ENCODE measurements at places on chromosomes 6 and 20.

DNA sequence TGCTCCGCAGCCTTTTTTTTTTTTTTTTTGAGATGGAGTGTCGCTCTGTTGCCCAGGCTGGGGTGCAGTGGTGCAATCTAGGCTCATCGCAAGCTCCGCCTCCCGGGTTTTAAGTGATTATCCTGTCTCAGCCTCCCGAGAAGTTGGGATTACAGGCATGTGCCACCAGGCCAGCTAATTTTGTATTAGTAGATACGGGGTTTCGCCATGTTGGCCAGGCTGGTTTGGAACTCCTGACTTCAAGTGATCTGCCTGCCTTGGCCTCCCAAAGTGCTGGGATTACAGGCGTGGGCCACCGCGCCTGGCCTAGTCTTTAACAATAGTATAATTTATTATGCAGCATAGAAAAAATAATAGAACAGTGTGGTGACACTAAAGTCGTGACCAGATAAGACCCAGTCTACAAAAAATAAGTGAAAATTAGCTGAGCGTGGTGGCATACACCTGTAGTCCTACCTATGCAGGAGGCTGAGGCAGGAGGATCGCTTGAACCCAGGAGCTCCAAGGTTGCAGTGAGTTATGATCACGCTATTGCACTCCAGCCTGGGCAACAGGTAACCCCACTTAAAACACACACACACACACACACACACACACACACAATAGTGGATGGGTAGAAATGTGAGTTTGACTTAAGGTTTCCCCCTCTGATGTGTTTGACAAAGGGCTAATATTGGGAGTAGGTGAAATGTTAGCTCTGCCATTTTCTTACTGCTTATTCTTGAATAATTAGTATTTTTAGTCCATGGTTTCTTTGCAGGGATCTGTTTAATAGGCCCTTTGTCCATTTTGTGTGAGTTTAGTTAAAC lies 6.5 kb downstream of the PIM1 start:
- DNase-seq: no peak

DNA sequence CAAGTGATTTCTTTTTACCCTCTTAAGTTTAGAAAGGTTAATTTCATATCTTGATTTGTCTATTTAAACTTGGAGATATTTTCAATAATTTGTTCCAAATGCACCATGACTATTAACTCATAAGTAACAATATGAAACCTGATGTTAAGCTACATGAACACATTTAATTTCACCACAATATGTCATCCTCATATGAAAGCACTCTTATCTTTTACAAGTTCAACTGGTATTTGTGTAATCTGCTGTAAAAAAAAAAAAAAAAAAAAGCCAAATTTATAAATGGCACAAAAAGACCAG lies 110.4 kb downstream of the HFE start:
- no peak for DNase-seq

DNA sequence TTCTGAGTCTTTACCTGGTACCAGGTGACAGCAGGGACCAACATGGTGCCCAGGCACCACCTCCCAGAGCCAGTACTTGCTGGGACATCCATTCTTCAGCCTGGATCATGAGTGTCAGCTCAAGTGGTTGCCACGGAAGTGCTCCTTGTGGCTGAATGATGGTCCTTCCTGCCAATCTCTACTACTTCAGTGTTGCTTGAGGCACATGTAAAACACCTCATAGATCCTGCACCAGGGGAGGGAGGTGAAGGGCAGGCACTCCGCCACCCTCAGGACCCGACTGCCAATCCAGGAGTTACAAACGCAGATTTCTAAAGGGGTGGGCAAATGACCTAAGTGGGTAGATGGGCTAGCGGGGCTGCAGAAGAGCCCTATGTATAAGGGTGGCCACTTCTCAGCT lies 226.0 kb downstream of the PREX1 start:
- DNase-seq: no peak

DNA sequence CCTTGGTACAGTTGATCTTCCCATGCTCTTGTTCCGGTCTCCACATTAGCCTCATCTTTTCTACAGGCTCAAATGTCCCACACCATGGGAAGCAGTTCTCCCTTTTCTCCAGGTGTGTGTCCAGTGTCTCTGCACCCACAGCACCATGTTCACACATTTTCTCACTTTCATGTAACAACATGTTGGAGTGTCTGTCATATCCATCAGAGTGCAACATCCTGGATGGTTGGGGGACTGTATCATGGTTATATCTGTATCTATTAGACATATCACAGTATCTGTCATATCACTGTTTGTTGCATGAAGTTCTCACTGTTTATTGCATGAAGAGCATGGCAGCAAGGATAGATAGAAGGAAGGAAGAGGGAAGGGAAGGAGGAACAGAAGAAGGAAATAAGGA lies 635.6 kb downstream of the EPM2A start:
- DNase-seq: no peak

- DNase-seq: no peak
Measured at GRCh38 chr6:129893640-129894039, 32.5 kb upstream of the TMEM244 start.

DNA sequence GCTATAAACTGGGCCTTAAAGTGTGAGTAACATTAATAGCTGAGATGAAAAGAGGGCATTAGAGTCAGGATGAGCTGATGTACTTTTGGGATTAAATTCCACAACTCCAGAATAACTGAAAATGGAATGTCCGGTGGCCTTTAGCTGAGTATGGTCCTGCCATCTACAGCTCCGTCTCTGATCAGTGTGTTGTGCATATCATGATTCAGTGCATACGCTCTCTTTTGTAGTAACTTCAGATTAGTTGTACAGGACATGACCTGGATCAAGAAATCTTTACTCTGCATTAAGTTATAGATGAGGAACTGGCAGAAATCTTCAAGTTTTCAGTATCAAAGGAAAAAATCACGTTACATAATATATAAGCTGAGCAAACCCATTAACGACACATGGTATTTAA lies 92.4 kb downstream of the MTFR2 start:
- DNase-seq: no peak

- no peak for DNase-seq
Measured at GRCh38 chr6:157981132-157981394, 600 bp upstream of the SYNJ2 start.

GRCh38 chr6:163226181-163226835 lies 188.2 kb upstream of the QKI start:
- DNase-seq: no peak

DNA sequence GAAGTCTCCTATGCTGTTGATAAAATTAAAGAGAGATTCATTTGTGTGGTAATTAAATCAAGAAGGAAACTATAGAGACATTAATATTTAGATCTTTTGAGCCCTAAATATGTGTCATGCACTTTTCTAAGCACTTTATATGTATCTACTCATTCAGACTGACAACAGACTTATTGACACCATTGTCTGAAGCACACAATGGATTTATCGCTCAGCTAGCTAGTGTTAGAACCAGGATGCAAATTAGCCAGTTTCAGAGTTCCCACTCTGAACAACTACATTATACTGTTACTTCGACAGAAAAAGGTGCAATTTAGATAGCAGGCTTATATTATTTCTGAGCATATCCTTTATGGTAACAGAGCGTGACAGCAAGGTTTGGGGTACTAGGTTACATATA lies 27.7 kb upstream of the KIAA0408 start:
- no peak for DNase-seq

DNA sequence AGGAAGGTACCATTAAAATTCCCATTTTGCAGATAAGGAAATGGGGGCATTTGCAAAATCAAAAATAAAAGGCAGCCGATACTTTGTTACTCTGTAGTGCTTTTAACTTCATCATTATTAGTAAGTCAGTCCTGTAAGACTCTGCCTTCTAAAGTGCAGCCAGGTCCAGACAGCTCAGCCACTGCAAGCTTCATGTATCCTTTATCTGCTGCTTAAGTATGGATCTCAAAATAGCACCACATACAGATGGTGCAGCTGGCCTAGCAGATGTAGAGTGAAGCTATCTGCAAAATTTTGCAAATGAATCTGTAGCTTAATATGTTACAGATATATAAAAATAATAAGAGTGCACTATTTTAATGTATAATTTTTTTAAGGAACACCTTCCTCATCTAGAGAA lies 53.4 kb downstream of the NUS1 start:
- DNase-seq: no peak

GRCh38 chr6:4747588-4747987 lies 28.6 kb upstream of the CDYL start:
- no peak for DNase-seq

- DNase-seq: no peak
Measured at GRCh38 chr20:47861116-47861515, 75.8 kb upstream of the SULF2 start.

DNA sequence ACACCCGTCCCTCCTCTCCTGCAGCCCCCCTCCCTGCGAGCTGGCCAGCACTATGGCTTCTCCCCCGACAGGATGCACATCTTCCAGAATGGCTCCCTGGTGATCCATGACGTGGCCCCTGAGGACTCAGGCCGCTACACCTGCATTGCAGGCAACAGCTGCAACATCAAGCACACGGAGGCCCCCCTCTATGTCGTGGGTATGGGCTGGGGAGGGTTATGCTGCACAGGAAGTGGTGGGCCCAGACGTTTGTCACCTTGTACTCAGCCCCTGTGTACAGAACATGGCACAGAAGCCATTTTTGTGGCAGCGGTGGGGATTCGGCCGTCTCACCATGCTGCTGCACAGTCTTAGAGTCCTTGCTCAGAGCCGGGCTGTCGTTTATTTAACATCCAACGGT lies 29.0 kb upstream of the SRF start:
- DNase-seq: no peak

GRCh38 chr6:139152892-139153271 lies 18.0 kb downstream of the HECA start:
- no peak for DNase-seq

DNA sequence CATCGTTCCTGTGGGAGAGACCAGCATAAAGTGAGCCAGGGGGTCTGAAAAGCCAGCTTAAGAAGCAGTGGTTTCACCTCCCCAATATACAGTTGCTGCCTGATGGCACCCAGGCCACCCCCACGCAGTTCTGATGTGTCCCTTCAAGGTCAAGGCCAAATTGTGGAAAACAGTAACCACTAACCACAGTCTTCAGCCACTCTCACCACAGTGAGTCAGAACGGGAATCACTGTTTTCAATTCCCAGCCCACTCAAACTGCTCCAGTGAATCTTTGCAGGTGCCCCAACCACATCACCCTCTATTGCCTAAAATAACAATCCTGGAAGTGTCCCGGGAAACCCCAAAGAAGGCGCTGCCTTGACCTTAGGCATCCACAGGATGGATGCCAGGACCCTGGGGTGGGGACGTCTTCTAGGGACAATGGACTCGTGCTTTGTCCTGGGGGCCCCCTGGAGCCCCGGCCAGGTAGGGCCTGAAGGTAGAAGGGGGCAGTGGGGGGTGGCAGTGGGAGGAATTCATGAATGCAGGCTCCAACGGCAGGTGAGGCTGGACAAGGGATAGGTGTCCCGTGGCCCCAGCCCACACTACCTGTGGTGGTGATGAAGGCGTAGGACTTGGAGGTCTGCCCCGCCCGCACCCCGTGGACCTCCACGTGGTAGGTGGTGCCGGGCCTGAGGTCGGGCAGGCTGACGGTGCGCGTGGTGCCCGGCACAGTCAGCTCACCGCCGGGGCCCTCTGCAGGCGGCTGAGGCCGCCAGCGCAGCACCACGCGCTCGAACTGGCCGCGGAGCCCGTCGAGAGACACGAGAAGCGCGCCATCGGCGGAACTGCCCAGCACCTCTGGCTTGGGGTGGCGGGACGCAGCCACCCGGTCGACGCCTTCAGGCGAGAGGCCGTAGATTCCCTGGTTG lies 22.2 kb downstream of the TNXB start:
- peak; percentile 42 for DNase-seq

GRCh38 chr6:105920071-105920470 lies 166.1 kb upstream of the PRDM1 start:
- DNase-seq: no peak

- no peak for DNase-seq
Measured at GRCh38 chr20:25398376-25399036, 7.9 kb upstream of the ABHD12 start.

DNA sequence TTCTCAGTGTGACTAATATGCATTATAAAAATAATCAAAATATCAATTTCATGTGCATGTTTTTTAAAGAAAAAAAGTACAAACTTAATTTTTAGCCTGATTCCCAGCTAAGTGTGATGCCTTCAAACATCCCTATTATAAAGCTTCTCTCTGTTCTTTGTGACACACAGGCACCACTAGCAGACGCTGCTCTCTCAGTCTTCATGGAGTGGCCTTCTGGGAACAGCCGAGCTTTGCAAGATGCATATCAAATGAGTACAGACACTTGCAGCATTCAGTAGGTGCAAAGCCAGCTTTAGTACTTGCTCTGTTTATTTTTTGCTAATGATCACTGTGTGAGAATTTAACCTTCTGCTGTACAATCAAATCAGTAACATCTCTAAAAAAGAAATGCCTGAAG lies 340.0 kb downstream of the ADGRB3 start:
- peak; percentile 46 for DNase-seq

DNA sequence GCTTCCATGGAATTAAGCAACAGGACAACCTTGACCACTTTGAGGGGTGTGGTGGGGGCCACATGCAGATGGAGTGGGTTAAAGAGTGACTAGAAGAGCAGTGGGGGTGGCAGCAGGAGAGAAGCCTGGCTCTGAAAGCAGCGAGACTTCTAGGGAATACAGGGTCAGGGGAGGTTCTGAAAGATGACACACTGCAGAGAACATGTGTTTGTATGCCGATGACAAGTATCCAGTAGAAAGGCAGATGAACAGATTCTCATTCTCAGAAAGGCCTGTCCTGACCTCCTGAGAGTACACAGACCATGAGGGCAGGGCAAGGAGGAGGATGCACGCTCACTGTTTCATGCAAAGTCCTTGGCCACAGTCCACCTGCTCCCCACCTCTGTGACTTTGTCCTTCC lies 2.9 kb downstream of the LPA start:
- DNase-seq: no peak

- DNase-seq: no peak
Measured at GRCh38 chr6:75499640-75500039, 6.0 kb upstream of the FILIP1 start.

GRCh38 chr6:56279331-56280080 lies 32.1 kb upstream of the COL21A1 start:
- DNase-seq: no peak

- DNase-seq: no peak
Measured at GRCh38 chr20:38132910-38133501, 32.1 kb downstream of the TGM2 start.

DNA sequence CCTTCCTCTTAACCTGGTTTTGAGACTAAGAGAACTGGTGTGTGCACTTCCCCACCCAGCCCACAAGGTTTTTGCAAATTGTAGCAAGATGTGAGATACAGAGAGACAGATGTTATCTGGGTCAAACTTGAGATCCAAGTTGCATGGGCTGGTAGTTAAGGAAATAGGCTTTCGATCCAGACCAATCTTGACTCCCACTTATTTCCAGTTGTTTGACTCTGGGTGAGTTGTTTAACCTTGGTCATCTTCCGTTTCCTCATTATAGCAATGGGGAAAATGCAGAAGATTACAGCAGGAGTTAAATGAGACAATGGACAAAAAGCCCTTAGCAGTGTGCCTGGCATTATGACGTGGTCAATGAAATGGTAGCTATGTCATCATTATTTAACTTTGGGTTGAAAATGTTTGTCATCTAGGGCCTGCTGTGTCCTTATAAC lies 1.7 kb downstream of the SNX21 start:
- DNase-seq: no peak

- no peak for DNase-seq
Measured at GRCh38 chr6:170393807-170394399, 87.3 kb downstream of the FAM120B start.

Data from heart left ventricle (tissue), 16 donors.